ENCODE measurements at places on chromosomes 2 and 18. TPM values are rescaled to one million over a fixed set of nuclear protein-coding genes. Genes with fewer than 3 reads are reported as not detected.

The SS18 gene
- 99.1 TPM for total RNA-seq

The SLC23A3 gene
- total RNA-seq, result 3.3 TPM

The CDH7 gene
- total RNA-seq, result not detected

The PFN4 gene
- total RNA-seq, result 1.3 TPM

DNA sequence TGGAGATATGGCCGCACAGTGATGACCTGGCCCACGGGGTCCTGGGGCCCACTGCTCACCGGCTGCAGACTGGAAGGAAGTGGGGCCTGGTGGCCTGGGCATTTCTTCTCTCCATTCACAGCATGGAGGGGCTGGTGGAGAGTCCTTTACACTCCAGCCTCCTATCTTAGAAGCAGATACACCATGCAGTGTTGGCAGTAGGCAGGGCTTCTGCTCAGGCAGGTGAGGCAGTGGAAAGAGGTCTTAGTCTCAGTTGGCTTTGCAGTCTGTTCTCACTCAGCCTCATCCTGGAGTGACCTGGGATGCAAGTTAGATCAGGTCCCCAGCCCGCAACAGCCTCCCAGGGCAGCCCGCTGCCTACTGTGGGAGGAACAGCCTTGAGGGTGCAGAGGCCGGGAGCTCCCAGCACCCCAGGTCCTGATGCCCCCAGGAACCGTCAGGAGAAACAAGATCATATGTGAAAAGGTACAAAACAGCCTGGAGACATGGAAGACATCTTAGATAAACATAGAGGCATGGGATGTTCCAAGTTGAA, 45.8 kb upstream of the OTOS start:
- peaks cover 12% of the 10 kb centered on the region for H3K27me3 ChIP-seq
- no peaks in the 10 kb centered on the region for H3K36me3 ChIP-seq
- no peak overlapping the region for H3K27ac ChIP-seq

- peaks cover 27% of the 10 kb centered on the region for H3K36me3 ChIP-seq
- H3K27me3 ChIP-seq, result no peaks in the 10 kb centered on the region
- no peak overlapping the region for H3K4me3 ChIP-seq
- no peaks in the 10 kb centered on the region for H3K4me1 ChIP-seq
- peak overlapping the region; percentile 41 for H3K27ac ChIP-seq
These were observed 96.1 kb downstream of the UGGT1 start for GRCh38 chr2:128187032-128187654.

- no peaks in the 10 kb centered on the region for H3K4me1 ChIP-seq
- DNase-seq, result no peak
- H3K4me3 ChIP-seq, result no peak overlapping the region
- no peaks in the 10 kb centered on the region for H3K36me3 ChIP-seq
- no peaks in the 10 kb centered on the region for H3K27me3 ChIP-seq
These were observed 129.8 kb upstream of the COL5A2 start for GRCh38 chr2:189309331-189309730.

GRCh38 chr18:70421471-70422390, 132.9 kb downstream of the SOCS6 start:
- peak; percentile 85 for DNase-seq
- H3K4me1 ChIP-seq, result peaks cover 64% of the 10 kb centered on the region
- no peak overlapping the region for H3K4me3 ChIP-seq
- peak overlapping the region; percentile 100 for H3K27ac ChIP-seq
- H3K36me3 ChIP-seq, result no peaks in the 10 kb centered on the region
- no peaks in the 10 kb centered on the region for H3K27me3 ChIP-seq

DNA sequence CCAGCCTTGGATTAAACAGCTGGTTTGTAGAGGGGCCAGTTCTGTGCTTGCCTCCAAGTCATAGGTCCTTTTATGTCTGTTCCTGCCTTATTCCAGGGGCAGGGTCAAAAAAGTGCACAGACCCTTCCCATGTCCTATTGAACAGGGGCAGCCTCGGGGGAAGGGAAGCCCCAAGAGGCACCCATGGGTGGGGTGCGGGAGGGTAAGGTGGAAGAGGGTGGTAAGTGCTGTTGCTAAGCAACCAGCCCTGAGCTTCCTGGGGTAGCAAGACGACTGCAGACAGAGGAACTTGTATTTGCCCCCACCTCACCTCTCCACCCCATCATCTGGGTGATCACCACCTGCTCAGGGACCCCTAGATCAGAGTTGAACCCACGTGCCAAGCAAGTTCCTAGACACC, 7.7 kb downstream of the DNMT3A start:
- H3K27me3 ChIP-seq, result no peaks in the 10 kb centered on the region
- H3K4me1 ChIP-seq, result no peaks in the 10 kb centered on the region
- H3K4me3 ChIP-seq, result no peak overlapping the region
- DNase-seq, result no peak
- no peak overlapping the region for H3K27ac ChIP-seq

GRCh38 chr18:52898485-52899058, 558.6 kb downstream of the DCC start:
- H3K4me1 ChIP-seq, result no peaks in the 10 kb centered on the region
- H3K27me3 ChIP-seq, result no peaks in the 10 kb centered on the region
- H3K4me3 ChIP-seq, result no peak overlapping the region
- DNase-seq, result no peak

GRCh38 chr2:179440642-179441251, 176.1 kb upstream of the SESTD1 start:
- no peak overlapping the region for H3K27ac ChIP-seq
- no peaks in the 10 kb centered on the region for H3K4me1 ChIP-seq
- H3K4me3 ChIP-seq, result no peak overlapping the region

GRCh38 chr18:10475276-10475653, 20.8 kb downstream of the APCDD1 start:
- H3K4me1 ChIP-seq, result no peaks in the 10 kb centered on the region
- DNase-seq, result no peak
- no peak overlapping the region for H3K27ac ChIP-seq
- H3K36me3 ChIP-seq, result no peaks in the 10 kb centered on the region
